ENCODE measurements at places on chromosomes 6 and 20.

DNA sequence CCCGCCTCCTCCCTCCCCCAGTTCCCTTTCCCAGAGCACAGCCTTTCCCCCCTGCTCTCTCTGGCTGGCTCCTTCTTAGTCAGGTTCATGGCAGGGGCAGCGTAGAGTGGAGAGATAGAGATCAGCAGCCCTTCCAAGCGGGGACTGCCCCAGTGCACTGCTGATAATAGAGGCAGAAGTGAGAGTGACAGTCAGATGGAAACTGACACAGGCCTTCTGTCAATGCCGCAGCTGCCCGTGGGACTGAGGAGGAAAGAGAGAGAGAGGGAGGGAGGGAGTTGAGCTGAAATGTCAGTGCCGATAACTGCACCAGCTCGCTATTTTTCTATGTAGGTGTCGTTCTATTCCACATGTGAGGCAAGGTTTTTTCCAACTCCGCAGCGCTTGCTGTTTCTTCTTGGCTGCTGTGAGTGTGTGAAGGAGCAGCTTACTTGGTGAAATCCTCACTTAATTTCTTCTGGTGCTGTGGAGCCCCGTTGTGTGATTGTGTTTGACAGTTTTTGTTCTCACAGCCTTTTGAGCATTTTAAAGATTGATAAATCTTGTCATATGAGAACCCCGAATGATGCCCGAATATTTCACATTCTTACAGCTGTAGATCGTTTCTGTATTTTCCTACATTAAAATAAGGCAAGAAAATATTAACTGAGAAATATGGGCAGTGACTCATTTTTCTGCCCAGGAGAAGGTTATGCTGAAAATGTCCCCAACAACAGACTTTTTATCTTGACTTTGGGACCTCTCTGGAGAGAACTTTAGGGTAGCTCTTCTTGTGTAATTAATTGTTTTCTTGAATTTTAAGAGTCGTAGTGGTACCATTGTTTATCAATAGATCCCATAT is 386.4 kb upstream of the MMS22L start:
- no peak overlapping the region for H3K4me3 ChIP-seq
- H3K36me3 ChIP-seq: no peaks in the 10 kb centered on the region
- H3K27ac ChIP-seq: no peak overlapping the region
- no peaks in the 10 kb centered on the region for H3K27me3 ChIP-seq
- H3K4me1 ChIP-seq: no peaks in the 10 kb centered on the region

DNA sequence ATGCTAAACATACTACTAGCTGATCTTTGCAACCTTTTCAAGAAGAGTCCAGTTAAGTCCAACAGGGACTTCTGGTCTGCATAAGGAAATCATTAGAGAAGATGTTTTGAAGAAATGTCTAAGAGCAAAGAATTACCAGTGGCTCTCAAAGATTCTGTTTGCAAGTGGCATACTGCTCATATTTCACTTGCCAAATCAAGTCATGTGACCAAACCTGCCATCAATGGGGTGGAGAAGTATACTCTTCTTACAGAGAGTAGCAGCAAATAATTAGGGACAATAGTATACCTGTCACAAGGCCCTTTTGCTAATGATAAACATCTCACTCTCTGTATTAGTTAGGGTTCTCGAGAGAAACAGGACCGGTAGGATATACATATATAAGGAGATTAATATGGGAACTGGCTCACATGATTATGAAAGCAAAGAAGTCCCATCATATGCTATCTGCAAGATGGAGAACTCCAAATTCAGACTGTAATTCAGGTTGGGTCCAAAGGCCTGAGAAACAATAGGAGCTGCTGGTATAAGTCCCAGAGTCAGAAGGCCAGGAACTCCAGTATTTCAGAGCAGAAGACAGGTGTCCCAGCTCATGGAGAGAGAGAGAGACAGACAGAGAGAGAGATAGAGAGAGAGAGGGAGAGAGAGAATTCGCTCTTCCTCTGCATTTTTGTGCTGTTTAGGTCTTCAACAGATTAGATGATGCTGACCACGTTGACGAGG is 111.5 kb downstream of the LCA5 start:
- DNase-seq: no peak
- H3K36me3 ChIP-seq: no peaks in the 10 kb centered on the region
- no peaks in the 10 kb centered on the region for H3K4me1 ChIP-seq

DNA sequence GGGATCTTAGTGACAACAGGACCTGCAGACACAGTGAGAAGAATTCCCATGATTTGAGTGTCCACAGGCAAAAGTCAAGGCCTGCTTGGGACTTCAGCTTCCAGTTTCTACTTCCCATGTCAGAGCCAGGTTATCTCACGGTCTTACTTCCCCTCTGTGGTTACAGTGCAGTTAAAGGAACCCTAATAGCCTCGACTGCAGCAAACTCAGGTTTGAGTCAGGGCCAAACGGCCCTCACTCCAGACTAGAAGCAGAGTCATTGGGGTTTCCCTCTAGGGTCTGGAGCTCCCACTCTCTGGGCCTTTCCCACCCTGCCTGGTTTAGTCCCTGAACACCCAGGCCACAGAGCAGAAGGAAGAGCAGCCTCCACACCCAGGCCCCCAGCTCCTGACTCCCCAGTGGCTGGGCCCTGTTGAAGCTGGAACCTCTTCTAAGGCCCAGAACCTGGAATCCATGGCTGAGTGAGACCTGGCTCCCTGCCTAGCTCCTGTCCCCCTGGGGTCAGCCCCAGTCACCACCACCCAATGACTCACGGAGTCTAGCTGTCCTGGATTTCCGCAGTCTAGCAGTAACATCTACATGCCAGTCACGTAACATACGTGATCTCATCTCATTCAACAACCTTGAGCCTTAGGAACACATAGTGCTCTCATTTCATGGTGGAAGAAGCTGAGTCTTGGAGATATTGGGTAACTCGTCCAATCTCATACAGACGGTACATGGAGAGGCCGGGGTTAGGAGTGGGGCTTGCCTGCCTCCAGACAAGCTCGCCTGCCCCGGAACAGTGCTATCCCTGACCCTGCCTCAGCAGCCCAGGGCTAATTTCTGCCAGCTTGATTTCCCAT is 9.2 kb upstream of the GHRH start:
- no peak overlapping the region for H3K27ac ChIP-seq
- H3K4me3 ChIP-seq: no peak overlapping the region
- no peak for DNase-seq

GRCh38 chr6:27040244-27041042 is 207.1 kb upstream of the PRSS16 start:
- peaks cover 2% of the 10 kb centered on the region for H3K4me1 ChIP-seq
- H3K27me3 ChIP-seq: peaks cover 64% of the 10 kb centered on the region
- no peak overlapping the region for H3K27ac ChIP-seq
- DNase-seq: no peak
- no peaks in the 10 kb centered on the region for H3K36me3 ChIP-seq

All from activated T-cell treated with anti-CD3 and anti-CD28 coated beads, Interleukin-2, amount 50 U/mL, for 24 hours (primary cell).